ENCODE measurements at places on chromosomes 2 and 18.

- DNase-seq, result no peak
These were observed 232.4 kb downstream of the CD226 start for GRCh38 chr18:69715191-69715795.

- DNase-seq, result no peak
These were observed 1475.9 kb upstream of the NXPH2 start for GRCh38 chr2:140256080-140256479.

- no peak for DNase-seq
These were observed 17.5 kb upstream of the CEP192 start for GRCh38 chr18:12973562-12974213.

- DNase-seq, result no peak
These were observed 22.2 kb upstream of the TMEM87B start for GRCh38 chr2:112032689-112033465.

DNA sequence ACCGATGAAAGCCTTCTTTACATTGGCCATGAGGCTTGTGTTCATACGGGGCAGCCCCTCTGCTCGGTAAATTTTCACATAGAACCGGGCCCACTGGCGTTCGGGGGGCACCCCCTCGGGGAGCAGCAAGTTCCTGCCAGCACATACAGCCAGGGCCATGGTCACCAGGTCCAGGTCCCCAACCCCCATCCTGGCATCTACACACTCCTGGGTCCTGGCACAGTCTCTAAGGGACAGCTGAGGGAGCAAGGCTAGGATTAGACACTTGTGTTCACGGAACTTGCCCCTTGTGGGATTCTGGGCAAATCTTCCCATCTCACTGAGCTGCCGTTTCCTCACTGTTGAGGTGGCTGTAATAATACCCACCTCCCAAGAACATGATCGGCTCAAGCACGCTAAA, 5.6 kb upstream of the OTOF start:
- no peak for DNase-seq

DNA sequence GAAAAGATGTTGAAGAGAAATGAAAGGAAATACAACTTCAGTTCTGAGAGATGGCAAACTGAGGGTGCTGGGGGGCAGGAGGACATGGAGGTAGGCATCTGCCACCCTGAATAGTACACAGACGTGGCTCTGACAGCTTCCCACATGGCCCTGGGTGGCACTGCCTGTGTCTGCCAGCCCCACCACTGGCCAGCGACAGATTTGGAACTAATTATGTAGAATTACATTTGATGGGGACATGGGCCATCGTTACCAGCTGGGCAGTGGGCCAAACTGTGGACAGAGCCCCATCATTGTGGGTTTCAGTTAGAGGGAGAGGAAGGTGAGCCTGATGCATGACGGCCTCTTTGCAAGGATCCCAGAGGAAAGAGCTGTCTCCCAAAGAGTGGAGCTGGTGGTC, 216.0 kb upstream of the HAAO start:
- no peak for DNase-seq

- DNase-seq, result no peak
These were observed 135.9 kb downstream of the NCK2 start for GRCh38 chr2:105880637-105881036.

GRCh38 chr2:98483257-98483861, 38.7 kb downstream of the INPP4A start:
- no peak for DNase-seq

GRCh38 chr2:235497096-235497495, 3.3 kb downstream of the AGAP1 start:
- no peak for DNase-seq

DNA sequence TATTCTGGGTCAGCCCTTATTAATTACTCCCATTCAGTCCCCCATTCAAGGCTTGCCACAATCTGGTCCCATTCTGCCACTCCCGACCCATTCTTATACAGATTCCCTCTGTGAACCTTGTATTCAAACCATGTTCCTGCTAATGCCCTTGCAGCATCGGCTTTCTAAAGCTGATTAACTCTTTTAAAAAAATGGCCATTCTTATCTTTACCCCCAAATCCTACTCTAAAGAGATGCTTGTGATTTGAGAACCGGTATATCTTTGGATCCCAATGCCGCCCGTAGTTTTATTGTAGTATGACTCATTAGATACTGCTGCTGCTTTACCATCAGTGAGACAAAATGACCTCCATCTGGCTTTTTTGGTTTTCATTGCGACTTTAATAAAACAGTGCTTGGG, 72.2 kb downstream of the XRCC5 start:
- no peak for DNase-seq

Measured in stimulated activated CD8-positive, alpha-beta memory T cell treated with anti-CD3 and anti-CD28 coated beads, Interleukin-7, amount 100 ng/mL, for 1 hour (primary cell).